ENCODE measurements at places on chromosomes 3 and 15.

GRCh38 chr3:194124193-194124592 is 11.8 kb upstream of the HES1 start:
- DNase-seq, result no peak

DNA sequence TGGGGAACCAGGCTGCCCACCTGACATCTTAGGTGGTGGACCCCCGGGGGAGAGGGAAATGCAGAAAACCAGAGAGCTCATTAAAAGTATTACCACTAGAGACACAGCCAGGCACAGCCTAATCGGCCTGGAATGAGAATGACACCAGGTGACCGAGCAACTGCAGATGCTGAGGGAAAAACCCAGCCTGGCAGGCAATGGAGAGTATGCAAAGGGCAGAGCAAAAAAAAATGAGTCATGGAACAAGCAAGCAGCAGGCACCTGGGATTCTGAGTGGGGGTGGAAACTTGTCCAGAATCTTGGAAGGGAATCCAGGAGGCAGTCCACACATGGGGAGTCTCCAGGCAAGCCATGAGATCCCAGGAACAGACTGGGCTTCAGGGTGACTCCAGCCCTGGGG is 183.7 kb upstream of the LRRN1 start:
- DNase-seq, result no peak

DNA sequence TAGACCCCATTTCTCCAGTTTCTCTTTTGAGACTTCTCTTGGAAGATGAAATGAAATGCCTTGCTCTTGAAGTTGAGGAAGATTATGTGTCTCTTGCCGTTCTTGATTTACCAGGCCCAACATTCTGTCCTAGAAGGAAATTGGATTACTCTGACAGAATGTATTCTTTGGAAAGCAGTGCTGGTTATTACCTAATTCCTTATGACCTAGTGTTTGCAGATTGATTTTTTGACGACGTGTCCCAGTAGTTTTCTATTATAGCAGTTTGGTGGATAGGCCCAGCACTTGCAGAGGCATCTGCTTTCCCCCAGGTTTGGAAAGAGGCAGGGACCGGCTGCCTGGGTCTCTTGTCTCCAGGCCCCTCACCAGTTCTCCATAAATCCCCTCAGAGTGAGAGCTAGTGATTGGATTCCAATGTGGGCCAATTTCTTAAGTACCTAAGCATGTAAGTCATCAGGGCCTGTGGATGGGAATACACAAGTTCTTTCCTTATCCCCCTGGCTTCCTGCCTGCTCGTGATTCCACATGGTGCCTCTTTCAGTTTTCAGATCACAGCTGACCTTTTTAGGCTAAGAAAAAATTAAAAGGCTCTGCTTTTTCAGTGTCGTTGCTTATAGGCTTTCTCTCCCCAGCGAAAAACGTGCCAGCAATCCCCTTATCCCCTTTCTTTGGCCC is 50.2 kb downstream of the EPHB3 start:
- DNase-seq, result no peak

DNA sequence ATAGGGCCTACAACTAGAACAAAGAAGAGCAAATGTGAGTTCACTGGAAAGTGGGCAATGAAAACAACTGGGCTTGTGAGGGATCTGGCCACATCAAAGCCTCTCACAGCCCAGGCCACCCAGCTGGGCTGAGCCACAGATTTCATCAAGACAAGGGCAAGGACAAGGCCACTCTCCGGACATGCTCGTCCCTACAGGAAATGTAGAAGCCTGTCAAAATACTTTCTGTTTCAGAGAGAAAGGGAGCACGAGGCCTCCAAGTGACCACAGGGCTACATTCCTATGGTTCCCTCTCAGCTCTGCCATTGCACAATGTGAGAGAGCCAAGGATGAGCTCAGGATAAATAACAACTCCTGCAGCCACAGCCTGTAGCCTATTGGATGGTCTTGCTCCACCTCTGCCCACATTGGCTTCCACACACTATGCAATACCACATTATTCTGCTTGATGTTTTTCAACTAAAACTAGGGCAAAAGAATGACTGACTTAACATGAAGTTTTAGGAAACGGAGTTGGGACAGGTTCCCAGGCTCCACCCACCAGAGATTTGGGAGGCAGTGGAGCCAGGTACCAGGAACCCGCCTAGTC is 12.1 kb downstream of the TBC1D2B start:
- no peak for DNase-seq

GRCh38 chr3:170889132-170889531 is 19.1 kb upstream of the RPL22L1 start:
- no peak for DNase-seq

Data from CD4-positive, alpha-beta T cell treated with Interleukin-17A for 4 hours (primary cell).